ENCODE measurements at places on chromosomes 1 and 21. TPM values are rescaled to one million over a fixed set of nuclear protein-coding genes. Genes with fewer than 3 reads are reported as not detected.

GRCh38 chr1:32695098-32695904 lies 7.3 kb downstream of the SYNC start:
- no peak for DNase-seq

GRCh38 chr1:62784509-62785365 lies 805 bp downstream of the ATG4C start:
- DNase-seq = no peak

LCE3D gene
- not detected for polyA plus RNA-seq

DNA sequence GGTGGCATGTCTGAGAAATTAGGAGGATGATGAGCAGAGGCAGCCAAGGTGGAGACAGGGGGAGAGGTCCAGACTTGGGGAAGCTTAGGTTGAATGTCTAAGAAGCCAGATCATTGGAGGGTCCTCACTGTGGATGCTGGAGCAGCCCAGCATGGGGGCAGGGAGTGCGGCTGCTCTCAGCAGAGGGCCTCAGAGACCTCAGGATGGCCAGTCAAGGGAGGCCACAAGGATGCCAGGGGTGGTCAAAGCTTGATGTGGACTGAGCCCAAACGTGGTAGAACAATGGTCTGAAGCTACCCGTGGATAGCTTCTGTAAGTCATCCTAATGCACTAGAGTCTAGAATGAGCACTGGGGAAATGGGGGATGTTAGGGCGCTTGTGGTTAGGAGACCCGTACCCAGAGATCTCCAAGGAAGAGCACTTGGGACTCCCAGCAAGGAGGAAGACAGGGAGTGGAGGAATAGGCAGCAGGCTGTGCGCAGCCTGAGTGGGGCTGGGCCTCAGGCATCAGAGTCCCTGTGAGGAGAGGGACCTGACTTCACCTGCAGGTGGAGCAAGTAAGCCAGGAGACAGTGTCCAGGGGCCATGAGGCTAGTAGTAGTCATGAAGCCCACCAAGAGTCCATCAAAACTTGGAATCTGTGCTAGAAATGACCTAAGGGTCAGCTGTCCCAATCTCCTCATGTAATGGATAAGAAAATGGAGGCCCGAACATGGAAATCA lies 4.3 kb upstream of the S100A9 start:
- no peak for DNase-seq

DNA sequence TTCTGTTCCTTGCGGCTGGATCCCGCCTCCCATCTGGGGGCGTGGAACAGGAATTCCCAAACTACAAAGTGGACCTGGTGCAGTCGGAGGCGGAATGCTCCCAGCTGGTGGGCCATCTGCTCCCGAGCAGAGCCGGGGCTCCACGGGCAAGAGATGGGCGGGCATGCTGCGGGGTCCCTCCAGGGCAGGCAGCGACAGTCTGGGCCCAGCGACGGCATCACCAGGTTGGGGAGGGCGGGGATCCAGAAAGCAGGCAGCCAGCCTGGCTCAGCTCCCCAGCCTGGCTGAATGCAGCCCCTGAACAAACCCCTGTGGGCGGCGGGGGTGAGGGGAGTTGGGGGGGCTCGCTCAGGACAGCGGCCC lies 3.6 kb downstream of the MEGF6 start:
- DNase-seq = no peak

DNA sequence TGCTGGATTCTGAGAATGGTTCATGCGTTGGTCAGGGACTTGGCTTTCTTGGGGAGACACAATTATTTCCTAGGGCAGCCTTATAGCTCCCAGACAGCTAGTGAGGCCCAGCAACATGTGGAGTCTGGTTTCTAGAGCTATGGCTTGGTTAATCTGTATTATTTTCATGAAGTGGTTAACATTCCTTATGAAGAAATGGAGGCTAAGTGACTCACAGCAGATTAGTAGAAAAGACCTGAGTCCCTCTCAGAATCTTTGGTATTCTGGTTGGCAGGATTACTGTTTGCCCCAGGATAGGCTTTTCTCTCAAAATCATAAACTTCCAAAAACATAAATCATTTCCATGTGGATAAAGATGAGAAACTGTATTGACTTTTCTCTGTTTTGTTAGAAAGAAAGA lies 42.3 kb downstream of the DUSP10 start:
- DNase-seq = no peak

VANGL2 gene
- 39.3 TPM for polyA plus RNA-seq

DNA sequence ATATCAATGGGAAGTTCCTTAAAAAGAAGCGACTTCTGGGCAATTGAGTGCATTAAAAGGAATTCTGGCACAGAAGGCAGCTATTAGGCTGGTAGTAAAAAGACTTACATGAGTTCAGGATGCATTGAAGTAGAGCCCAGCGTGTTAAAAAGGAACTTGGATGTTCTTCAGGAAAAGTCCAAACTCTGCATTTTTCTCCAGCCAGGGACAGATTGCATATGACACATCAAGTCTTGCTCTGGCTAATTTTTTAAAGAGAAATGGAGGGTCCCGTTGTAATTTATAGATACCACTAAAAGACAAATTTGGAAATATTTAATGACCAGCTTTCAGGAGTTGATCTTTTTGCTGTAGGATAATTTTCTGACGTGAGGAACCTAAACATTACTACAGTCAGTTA lies 1.2 kb downstream of the TPRG1L start:
- DNase-seq = no peak

CAMK2N1 gene
- 69.6 TPM for polyA plus RNA-seq

DNA sequence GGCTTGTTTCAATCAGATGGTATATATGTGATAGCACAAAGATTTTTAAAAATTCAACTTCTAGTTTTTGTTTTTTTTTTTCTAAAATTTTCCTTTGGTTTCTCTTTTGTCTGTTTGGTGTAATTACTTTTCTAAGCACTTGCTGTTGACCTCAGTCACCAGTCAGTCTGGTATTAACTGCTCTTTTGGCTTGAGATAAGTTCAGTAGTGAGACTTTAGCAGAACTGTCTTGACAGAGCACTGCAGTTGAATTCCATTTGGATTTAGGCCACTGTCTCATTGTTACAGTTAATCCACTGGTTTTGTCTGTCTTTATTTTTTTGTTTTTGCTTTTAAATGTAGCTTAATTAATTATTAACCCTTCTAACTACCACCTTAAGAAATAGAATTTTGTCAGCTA lies 36.2 kb downstream of the OSBPL9 start:
- no peak for DNase-seq

GRCh38 chr1:101479945-101480344 lies 243.1 kb downstream of the S1PR1 start:
- DNase-seq = no peak

GRCh38 chr1:44646261-44647110 lies 27.8 kb downstream of the TMEM53 start:
- no peak for DNase-seq

TDRD5 gene
- polyA plus RNA-seq = 5.1 TPM

KRTAP19-1 gene
- polyA plus RNA-seq = not detected

GRCh38 chr1:78355656-78356055 lies 135.1 kb upstream of the PTGFR start:
- DNase-seq = no peak

- no peak for DNase-seq
Measured at GRCh38 chr21:44461464-44462001, 6.2 kb downstream of the LRRC3 start.

GRCh38 chr21:37748351-37748750 lies 167.9 kb downstream of the KCNJ6 start:
- DNase-seq = no peak

DNA sequence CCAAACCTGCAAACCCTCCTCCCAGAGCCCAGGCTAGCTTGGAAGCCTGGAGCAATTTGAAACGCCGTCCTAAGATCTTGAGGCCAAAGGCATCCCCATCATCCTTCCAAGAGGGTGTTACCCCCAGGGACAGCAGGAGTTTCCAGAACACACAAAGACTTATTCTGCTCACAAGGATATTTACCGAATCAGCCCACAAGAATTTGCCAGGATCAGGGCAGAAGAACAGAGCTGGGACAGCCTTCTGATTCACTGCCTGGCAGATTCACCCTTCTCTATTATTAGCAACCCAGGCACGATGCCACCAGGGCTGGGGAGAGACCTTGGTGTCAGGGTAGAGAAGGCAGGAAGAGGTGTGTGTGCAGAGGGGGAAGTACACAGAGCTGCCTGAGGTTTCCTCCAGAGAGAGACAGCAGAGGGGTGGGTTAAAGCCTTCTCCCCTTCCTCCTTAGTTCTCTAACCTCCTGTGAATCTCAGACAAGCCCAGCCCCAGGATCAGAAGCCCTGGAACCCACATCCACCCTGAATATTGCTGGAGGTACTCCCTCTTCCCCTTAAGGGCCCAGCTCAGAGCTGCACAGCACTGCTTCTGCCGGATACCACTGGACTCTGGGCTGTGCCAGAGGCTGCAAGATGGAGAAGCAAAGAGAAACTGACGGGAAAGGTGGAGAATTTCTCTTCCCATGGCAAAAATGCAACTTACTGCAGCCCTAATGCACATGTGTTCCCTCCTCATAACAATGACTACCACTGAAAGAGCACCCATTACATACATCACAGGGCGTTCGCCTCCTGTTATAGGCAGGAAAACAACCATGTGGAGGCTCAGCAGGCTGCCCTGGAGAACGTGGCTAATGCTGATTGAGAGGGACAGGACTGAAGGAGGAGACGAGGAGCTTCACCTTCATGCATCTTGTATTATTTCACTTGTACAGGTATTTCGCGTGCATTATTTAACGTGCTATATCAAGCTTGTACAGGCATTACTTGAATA lies 61.8 kb downstream of the ITPKB start:
- DNase-seq = no peak

GRCh38 chr1:109078317-109078716 lies 2.5 kb upstream of the TAF13 start:
- DNase-seq = no peak

DNA sequence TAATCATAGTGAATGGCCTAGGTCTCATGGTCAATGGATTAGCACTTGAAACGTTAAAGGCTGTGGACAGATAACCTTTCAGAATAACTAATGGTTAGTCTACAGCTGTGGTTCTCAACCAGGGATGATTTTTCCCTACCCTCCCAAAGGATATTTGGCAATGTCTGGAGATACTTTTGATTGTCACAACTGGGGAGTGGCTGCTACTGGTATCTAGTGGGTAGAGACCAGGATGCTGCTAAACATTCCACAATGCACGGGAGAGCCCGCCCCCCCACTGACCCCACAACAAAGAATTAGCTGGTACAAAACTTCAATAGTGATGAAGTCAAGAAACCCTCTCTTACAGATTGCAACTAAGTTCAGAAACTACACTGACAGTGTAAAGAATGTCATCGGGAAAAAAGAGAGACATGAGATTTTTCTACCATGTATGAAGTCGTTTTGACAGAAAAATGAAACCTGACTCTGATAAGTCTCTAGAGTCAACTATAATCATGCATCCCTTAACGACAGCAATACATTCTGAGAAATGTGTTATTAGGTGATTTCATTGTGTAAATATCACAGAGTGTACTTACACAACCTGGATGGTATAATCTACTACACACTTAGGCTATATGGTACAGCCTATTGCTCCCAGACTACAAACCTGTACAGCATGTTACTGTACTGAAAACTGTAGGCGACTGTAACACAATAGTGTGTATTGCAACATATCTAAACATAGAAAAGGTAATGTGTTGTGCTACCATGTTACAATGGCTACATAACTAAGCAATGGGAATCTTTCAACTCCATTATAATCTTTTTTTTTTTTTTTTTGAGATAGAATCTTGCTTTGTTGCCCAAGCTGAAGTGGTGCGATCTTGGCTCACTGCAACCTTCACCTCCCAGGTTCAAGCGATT lies 49.7 kb upstream of the PRDX6 start:
- no peak for DNase-seq

GJA4 gene
- 11.2 TPM for polyA plus RNA-seq

RIPPLY3 gene
- 3.1 TPM for polyA plus RNA-seq

- no peak for DNase-seq
Measured at GRCh38 chr1:18166341-18166740, 58.7 kb downstream of the IGSF21 start.

UTP25 gene
- 11.9 TPM for polyA plus RNA-seq

USH2A gene
- polyA plus RNA-seq = 0.38 TPM

C2CD4D gene
- polyA plus RNA-seq = 0.20 TPM

CEP104 gene
- polyA plus RNA-seq = 51.5 TPM

- peak; percentile 82 for DNase-seq
Measured at GRCh38 chr1:48093696-48094528, 96.7 kb upstream of the TRABD2B start.

- no peak for DNase-seq
Measured at GRCh38 chr1:30521261-30521865, 202.0 kb downstream of the MATN1 start.

ROR1 gene
- polyA plus RNA-seq = 36.8 TPM

DISC1 gene
- 5.4 TPM for polyA plus RNA-seq

GRCh38 chr1:1479547-1480487 lies 8.3 kb downstream of the ATAD3B start:
- DNase-seq = no peak

- DNase-seq = no peak
Measured at GRCh38 chr1:221263831-221264767, 384.9 kb downstream of the HLX start.

- DNase-seq = peak; percentile 87
Measured at GRCh38 chr1:61079898-61080336, 2.4 kb upstream of the NFIA start.

- DNase-seq = no peak
Measured at GRCh38 chr21:19475525-19475924, 1071.9 kb upstream of the TMPRSS15 start.

DNA sequence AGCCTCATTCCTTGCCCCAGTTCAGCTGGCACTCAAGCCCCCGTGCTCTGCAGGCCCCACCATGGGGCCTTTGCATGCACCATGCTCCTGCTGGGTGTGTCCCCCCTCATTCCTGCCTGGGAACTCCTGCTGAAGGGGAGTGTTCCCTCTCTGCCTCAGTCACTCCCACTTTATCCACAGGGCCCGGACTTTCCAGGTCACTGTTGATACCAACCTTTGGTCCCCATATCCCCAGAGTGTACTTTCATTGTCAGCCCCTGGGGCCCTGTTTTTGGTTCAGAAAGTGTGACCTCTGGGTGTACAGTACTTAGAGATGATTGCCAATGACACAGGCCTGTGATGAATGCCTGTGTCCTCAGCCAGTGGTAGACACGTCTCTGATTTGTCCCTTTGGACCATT lies 2.9 kb downstream of the TTC22 start:
- no peak for DNase-seq

BCAR3 gene
- 26.6 TPM for polyA plus RNA-seq

GRCh38 chr1:116256875-116257274 lies 116.2 kb upstream of the ATP1A1 start:
- DNase-seq = no peak

- no peak for DNase-seq
Measured at GRCh38 chr1:1937061-1937460, 18.0 kb upstream of the TMEM52 start.

DNA sequence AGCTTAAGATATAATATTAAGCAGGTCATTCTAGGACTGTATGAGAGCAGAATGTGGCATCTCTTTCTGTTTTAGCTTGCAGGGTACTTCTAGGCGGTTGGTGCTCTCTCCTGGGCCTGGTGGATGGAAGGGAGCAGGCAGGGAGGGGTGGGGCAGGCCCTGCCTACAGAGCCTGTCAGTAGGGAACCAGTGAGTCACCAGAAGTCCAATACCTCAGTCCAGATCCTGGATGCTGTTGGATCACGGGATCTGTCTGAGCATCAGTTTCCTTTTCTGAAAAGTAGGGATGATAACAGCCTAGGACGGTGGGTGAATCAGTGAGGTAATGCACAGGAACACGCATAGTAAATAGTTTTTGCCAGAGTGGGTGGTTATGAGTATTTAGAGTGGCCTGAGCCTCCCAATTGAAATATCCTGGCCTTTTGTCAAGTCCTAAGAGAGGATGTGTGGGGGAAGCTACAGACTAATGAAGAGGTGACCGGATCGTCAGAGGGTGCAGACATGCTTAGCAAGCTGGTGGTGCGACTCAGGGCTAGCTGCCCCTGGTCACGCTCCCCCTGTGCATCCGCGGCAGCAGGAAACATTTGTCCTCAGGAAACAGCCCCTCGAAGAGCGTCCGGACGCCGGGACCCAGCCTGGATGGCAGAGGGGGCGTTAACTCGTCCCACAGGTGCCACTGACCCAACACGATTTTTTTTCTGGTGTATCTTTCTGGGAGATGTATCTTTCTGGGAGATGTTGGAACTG lies 23.9 kb downstream of the NAV1 start:
- DNase-seq = no peak

Data from left kidney (tissue), 8 donors.